Occipital lobe (tissue), 3 donors: ENCODE measurements at places on chromosomes 12 and 14.

GRCh38 chr14:59389936-59390335 is 75.2 kb downstream of the GPR135 start:
- DNase-seq, result no peak

- peak; percentile 26 for DNase-seq
These were observed 128.3 kb downstream of the AACS start for GRCh38 chr12:125193376-125194152.

- no peak for DNase-seq
These were observed 2.9 kb upstream of the DYRK2 start for GRCh38 chr12:67645601-67646000.

GRCh38 chr14:32331206-32331605 is 2.1 kb downstream of the AKAP6 start:
- DNase-seq, result no peak

DNA sequence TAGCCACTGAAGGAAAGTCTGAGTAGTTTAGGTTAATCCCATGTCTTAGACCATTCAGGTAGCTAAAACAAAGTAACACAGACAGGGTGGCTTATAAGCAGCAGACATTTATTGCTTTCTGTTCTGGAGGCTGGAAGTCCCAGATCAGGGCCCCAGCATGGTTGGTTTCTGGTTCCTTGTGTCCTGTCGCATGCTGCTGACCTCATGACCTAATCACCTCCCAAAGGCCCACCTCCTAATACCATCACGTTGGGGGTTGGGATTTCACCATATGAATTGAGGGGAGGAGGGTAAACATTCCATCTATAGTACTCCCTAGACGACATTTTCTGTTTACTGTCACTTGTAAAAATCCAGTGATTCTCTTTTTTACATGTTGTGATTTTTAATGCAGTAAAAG is 148.6 kb downstream of the FBXL14 start:
- DNase-seq, result no peak

DNA sequence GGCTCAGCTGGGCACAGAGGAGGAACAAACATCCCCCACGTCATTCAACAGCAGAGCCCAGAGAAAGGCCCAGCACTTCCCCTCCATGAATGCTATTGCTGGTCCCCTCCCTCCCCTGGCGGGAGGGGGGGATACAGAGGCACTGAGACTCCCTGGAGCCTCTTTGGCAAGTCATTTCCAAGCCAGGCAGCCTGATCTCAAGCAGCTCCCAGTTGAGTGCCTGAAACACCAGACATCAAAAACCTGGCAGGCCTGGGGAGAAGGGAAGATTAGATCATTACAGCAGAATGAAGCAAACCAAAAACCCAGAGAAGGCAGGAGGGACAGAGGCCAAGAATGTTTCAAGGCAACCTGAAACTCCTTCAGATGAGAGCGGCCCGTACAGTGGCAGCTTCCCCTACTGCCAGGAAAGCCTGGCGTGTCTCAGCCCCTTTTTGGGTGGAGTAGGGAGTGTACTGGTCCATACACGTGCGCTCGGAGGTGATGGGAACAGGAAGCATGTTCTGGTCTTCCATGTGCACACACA is 92.1 kb downstream of the LRRC74A start:
- DNase-seq, result peak; percentile 61

- no peak for DNase-seq
These were observed 423.0 kb downstream of the DIO2 start for GRCh38 chr14:79788346-79788745.

GRCh38 chr14:39229222-39229543 is 4.5 kb upstream of the MIA2 start:
- no peak for DNase-seq

DNA sequence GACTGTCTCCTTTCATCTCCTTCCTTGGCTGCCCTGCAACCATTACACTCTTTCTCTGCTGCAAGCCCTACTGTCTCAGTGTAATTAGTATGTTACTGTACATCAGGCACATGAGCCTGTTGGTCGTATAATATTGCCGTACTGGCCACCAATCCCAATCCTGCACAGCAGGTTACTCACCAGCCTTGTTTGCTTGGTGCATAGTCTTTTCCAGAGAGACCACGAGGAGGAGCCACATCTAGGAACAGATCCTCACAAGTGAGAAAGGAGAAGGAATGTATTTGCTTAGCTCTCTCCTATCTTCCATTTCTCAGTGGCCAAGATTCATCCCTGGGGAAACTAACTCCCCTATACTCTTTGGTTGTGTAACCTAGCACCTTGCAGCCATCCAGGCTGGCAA is 33.0 kb upstream of the BICDL1 start:
- DNase-seq, result no peak

DNA sequence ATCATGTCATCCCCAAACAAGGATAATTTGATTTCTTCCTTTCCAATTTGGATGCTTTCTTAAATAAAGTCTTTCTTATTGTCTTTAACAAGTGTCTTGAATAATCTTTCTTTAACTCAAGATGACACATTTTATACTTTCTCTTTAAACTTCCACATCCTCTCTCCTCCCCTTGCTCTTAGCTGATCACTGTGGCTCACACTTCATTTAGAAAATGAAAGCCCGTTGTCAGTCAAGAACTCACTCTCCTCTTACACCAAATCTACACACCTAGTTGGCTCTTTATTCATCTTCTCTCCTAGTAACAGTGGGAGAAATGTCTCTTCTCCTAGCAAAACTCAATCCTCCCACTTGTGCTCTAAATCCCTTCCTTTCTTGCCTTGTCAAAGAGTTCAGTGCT is 10.4 kb upstream of the RMST start:
- no peak for DNase-seq

- no peak for DNase-seq
These were observed 13.6 kb downstream of the PLEKHG3 start for GRCh38 chr14:64717870-64718269.

- no peak for DNase-seq
These were observed 121.5 kb downstream of the CALM1 start for GRCh38 chr14:90518069-90518940.
